ENCODE measurements at places on chromosomes 12 and 14. TPM values are rescaled to one million over a fixed set of nuclear protein-coding genes. Genes with fewer than 3 reads are reported as not detected.

The GPR65 gene
- total RNA-seq = not detected

- peaks cover 5% of the 10 kb centered on the region for H3K27me3 ChIP-seq
- no peak overlapping the region for H3K27ac ChIP-seq
- no peaks in the 10 kb centered on the region for H3K36me3 ChIP-seq
- no peak overlapping the region for H3K4me3 ChIP-seq
- H3K4me1 ChIP-seq = no peaks in the 10 kb centered on the region
- DNase-seq = no peak
These were observed 329.0 kb upstream of the SFSWAP start for GRCh38 chr12:131381716-131382430.

- H3K27me3 ChIP-seq = no peaks in the 10 kb centered on the region
- no peaks in the 10 kb centered on the region for H3K4me1 ChIP-seq
- no peak for DNase-seq
- H3K4me3 ChIP-seq = no peak overlapping the region
These were observed 279.5 kb downstream of the DPF3 start for GRCh38 chr14:72614365-72614764.

DNA sequence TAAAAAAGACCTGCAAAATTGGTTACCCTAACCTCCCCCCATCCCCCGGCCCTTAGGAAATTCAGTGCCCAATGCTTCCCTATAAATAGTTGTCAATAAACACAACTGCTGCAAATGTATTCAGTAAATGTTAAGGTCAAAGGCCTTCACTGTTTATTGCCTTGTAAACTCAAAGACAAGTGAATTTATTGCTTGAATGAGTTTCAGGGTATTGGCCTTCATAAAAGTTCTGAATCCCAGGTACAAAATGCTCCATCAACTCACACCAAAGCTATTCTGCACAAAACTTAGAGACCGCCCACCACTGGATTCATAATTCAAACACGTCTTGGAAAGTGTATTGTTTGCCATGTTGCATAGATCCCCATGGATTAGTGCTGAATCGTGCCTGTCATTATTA is 63.3 kb upstream of the CDKN3 start:
- H3K36me3 ChIP-seq = no peaks in the 10 kb centered on the region
- peaks cover 4% of the 10 kb centered on the region for H3K27me3 ChIP-seq
- no peak for DNase-seq
- H3K27ac ChIP-seq = no peak overlapping the region

GRCh38 chr12:29176941-29177340 is 27.9 kb downstream of the FAR2 start:
- no peak overlapping the region for H3K4me3 ChIP-seq
- no peak for DNase-seq
- no peak overlapping the region for H3K27ac ChIP-seq
- no peaks in the 10 kb centered on the region for H3K27me3 ChIP-seq

- no peaks in the 10 kb centered on the region for H3K4me1 ChIP-seq
- DNase-seq = no peak
- H3K27ac ChIP-seq = no peak overlapping the region
These were observed 114.9 kb downstream of the ANO2 start for GRCh38 chr12:5830111-5830510.

Measured in Panc1 (cell line).